Keratinocyte (primary cell): ENCODE measurements at places on chromosomes 1 and 21.

- DNase-seq: no peak
Measured at GRCh38 chr1:221347706-221348105, 394.2 kb downstream of the DUSP10 start.

DNA sequence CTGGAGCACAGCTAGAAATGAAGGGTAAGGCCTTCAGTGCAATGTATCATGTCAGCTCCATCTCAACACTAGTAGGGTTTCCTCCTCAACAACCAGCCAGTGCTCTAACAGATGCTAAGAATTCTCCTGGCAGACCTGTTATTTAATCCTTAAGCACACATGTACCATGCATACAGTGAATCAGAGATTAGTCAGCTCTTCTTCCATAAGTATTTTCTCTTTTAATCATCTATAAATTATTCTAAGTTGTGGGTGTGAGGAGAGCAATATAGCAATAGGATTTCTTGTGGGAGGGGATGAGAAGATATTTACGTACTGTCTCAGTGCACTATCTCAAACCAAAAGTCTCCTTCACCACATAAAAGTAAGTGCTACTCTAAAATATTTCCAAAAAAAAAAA is 95.3 kb downstream of the COP1 start:
- DNase-seq: no peak

DNA sequence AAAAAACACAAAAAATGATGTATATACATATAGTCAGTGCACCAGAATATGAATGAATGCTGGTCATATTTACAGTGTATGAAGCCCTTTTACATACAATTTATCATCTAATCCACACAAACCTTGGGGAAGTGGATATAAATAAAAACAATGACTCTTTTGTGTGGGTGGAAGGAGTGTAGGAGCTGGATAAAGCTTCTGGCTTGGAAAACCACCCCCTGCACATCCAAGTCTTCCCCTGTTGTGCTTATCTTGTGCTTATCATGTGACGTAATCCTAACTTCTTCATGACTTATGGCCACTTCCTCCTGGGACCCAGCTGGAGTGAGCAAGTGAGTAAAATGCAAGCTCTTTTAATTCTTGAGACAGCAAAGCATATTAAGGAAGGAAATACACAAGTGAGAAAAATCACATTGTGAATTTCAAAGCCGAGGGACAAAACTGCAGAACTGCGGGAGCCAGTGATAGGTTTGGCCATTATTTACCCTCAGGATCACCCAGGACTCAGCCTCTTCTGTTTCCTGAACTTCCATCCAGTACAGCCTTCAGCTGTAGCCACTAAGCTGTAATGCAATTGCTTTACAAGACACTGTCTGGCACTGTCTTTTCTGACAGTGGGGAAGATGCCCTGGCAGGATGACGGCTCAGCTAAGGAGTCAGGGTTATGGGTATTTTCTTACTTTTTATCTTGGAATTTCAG is 104.0 kb upstream of the PPM1J start:
- no peak for DNase-seq

DNA sequence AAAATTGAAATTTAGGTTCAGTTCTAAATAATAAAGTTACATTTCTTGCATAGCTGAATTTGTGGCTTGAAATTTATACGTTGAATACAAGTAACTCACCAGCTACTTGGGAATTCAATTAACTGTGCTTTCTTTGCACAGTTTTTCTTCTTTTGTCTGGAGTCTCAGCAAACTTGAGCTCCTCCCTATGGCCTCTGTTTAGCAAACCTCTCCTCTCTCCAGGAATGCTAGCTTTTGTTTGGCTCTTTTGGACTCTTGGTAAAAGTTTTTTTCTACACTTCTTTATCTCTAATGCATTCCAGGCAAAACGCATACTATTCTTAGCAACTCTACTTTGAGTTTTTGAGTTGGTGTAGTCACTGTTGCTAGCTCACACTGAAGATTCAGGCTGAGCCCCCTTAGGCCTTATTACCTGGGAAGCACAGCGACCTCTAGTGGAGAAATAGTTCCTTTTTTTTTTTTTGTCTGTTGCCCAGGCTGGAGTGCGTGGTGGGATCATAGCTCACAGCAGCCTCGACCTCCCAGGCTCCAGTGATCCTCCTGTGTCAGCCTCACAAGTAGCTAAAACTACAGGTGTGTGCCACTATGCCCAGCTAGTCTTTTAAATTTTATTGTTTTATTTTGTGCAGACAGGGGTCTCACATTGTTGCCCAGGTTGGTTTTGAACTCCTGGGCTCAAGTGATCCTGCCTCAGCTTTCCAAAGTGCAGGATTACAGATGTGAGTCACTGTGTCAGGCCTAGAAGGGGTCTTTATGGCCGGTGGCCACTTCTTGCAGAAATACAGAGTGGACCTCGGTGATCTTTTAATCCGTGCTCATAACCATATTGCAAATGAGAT is 61.7 kb downstream of the CASQ2 start:
- DNase-seq: no peak

DNA sequence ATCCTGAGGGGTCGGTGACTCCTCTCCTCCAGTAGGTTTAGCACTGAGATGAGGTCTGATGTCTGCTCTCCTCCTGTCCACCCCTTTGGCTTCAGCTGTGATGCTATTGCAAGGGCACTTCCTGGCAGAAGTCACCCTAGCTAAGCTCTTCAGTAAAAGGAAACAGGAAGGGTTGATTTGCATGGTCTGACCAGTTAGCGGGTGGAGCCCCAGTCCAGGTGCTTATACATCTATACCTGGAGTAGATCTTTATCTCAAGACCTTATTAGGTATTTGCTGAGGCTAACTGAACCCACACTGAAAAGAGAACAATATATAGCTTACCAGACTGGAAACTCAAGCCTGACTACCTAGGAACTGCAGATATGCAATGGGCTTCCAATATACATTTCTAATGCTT is 28.9 kb upstream of the NFASC start:
- DNase-seq: no peak
